ENCODE measurements at places on chromosomes 12 and 14. TPM values are rescaled to one million over a fixed set of nuclear protein-coding genes. Genes with fewer than 3 reads are reported as not detected.

The LRRK2 gene
- polyA plus RNA-seq: 0.26 TPM

The PRR4 gene
- polyA plus RNA-seq: 4.0 TPM

The VRTN gene
- not detected for polyA plus RNA-seq

The ASCL1 gene
- not detected for polyA plus RNA-seq

The CRIP1 gene
- polyA plus RNA-seq: 1.7 TPM

The ERP27 gene
- 0.18 TPM for polyA plus RNA-seq

The RAB35 gene
- 51.0 TPM for polyA plus RNA-seq

All from keratinocyte (primary cell).